AG04449 (cell line): ENCODE measurements at places on chromosomes 1 and 21.

GRCh38 chr1:111620441-111620971 is 917 bp downstream of the RAP1A start:
- no peak for DNase-seq

DNA sequence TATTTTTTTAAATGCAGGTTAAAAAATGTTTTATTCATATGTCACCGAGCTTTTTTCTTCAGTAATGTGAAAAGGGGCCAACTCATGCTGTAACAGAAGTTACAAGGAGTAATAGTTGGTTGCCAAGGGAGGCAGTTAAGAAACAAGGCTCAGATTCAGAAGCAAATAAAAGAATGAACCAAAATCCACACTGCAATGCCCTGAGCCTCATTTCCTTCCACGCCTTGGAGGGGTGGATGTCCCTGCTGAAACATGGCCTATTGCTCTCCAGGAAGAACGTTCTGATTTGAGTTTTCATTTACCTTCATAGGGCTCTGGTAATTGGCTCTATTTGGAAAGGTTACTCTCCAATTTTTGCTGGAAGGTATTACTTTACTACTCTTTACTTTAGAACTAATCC is 24.4 kb downstream of the ALG14 start:
- no peak for DNase-seq

DNA sequence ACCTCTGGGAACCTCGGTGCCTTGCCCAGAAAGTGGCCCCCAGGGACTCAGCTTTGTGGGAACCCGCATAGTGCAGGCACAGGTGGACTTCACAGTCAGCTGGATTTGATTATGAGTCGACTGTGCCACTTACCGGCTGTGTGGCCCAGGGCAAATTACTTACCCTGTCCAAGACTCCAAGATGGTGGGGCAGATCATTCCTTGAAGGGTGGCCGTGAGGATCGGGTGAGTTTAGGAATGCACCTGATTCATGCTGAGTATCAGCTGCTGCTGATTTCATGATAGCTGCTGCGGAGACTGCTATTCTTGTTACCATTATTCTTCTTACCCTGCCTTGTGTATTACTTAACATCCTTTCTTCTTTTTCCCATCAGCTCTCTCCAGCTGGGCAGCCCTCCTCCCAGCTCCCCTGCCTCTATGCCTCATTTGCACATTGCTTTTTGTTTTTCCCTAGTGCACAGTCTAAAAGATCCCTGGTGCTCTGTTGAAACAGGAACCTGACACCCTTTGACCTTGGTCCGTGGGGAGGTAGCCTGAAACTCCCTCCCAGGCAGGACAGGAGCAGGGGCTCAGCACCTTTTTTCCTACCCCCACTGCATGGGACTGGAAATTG is 40.5 kb upstream of the FHAD1 start:
- no peak for DNase-seq

GRCh38 chr1:156669794-156670193 is 7.4 kb downstream of the NES start:
- DNase-seq, result no peak

DNA sequence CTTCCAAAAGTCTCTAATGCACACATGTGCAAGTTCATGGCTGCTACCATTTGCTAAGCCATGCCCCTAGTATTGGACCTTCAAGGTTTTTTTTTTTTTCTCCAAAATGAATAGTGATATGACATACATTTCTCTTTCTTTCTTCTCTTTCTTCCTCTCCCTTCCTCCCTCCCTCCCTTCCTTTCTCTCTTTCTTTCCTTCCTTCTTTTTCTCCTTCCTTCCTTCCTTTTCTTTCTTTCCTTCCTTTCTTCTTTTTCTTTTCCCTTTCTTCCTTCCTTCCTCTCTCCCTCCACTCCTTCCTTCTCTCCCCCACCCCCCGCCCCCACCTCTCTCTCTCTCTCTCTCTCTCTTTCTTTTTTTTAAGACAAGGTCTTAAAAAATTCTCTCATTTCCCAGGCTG is 3.4 kb upstream of the RNF187 start:
- DNase-seq, result no peak

DNA sequence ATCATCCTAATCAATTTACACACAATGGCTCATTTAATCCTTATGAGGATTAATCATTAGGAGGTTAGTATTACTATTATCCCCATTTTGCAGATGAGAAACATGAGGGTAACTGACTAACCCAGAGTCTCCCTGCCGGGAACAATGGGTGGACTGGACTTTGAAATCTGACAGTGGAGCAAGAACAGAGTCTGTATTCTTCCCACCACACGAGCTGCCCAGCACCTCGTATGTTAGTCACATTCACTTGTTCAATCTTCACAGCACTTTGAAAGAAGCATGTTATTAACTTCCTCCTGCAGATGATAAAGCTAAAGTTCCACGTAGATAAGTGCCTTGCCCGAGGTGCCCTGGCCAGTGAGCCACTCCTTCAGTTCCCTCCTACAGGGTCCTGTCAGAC is 12.4 kb downstream of the C8B start:
- no peak for DNase-seq

DNA sequence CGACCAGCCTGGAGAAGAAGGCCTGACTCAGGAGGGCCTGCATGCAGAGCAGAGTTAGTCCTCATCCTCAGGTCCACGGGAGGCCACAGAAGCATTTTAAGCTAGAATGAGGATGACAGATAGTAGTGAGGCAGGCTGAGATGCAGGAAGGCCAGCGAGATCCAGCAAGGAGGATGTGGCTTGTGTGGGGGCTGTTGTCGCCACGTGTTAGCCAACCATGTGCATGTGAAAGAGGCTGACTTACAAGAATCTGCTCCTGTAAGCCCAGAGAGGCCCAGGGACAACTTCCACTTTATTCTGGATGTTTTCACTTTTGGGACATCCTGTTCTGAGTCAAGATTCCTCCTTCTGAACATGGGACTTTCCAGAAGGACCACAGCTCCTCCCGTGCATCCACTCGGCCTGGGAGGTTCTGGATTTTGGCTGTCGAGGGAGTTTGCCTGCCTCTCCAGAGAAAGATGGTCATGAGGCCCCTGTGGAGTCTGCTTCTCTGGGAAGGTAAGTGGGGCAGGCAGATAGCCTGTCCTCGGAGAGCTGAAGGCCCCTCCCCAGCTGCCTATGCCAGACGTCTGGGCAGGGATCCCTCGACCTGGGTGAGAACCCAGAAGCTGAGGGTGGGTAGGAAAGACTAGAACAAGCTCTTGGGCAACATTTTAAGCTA is at the start of gene SLAMF8:
Gene SLAMF8 (plus strand): TSS at position 433 of the 661 bp plus-strand sequence. CDS start 26 bp downstream, at position 459.
- DNase-seq, result no peak

GRCh38 chr1:56569661-56570060 is 9.7 kb downstream of the PLPP3 start:
- DNase-seq, result no peak

DNA sequence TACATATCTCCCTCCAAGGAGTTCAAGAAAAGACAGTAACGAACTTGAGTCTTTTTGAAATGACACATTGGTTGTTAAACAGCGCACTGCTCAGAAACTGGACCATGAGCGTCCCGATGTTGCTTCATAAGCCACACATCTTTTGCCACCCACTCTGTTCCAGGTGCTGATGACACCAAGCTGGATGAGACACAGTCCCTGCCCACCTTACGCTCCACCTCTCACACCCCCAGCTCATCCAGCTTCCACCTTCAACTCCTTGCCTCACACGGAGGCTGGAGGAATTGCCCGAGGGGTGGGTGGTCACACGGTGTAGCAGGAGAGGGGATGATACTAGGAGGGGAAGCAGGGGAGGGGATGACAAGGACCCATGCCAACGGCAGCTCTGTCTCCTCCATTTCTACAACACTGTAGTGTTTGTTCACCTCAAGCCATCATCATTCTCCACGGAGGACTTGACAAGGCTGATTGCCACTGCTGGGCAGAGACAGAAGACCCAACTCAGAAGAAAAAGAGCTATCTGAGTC is 148.5 kb upstream of the TNR start:
- no peak for DNase-seq

DNA sequence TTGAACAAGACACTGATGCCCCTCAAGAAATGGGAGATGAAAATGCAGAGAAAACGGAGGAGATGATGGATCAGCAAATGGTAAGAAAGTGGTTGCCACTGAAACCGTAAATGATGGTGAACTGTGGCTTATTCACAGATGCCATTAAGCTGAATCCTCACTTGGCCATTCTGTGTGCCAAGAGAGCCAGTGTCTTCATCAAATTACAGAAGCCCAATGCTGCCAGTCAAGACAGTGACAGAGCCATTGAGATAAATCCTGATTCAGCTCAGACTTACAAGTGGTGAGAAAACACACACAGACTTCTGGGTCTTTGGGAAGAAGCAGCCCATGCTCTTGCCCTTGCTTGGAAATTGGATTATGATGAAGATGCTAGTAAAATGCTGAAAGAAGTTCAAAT is 52.5 kb downstream of the NBPF6 start:
- DNase-seq, result no peak

DNA sequence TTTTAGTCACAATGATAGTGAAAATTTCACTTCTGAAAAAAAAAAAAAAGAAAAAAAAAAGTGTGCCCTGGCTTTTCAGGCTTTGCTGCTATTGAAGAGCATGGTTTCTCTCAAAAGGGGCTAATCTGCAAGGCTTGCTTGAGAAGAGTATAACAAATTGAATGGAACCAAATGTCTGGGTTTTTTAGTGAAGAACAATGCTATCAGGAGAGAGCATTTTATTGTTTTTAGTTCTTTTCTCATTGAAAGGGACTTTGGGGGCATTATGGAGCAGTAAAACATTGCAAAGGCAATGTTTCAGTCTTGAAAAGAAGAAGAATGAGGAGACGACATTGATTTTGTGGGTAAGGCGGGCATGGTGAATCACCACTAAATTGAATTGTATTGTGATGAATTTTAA is 28.2 kb downstream of the VCAM1 start:
- DNase-seq, result no peak

- no peak for DNase-seq
Observed at GRCh38 chr1:116754198-116754977, at the start of gene CD2. CD2 (plus strand) TSS chr1:116754430; CDS start chr1:116754493, 63 bp downstream.

DNA sequence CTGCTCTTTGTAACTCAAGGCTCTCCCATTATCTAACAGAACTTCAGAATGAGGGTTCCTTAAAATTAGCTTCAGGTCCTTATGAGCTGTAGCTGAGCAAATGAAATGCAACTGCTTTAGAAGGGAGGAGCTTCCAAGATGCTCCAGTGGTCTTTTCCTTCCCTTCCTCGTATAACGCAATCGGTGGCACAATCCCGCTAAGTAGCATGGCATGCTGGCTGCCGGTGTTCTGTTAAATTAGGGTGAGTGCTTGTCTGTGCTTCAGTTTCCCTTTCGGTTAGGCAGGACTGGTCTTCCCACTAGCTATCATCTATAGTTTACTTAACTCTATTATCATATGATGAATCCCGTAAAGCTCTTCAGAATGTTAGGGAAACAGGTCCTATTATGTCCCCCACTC is 917 bp downstream of the KIAA0040 start:
- no peak for DNase-seq

DNA sequence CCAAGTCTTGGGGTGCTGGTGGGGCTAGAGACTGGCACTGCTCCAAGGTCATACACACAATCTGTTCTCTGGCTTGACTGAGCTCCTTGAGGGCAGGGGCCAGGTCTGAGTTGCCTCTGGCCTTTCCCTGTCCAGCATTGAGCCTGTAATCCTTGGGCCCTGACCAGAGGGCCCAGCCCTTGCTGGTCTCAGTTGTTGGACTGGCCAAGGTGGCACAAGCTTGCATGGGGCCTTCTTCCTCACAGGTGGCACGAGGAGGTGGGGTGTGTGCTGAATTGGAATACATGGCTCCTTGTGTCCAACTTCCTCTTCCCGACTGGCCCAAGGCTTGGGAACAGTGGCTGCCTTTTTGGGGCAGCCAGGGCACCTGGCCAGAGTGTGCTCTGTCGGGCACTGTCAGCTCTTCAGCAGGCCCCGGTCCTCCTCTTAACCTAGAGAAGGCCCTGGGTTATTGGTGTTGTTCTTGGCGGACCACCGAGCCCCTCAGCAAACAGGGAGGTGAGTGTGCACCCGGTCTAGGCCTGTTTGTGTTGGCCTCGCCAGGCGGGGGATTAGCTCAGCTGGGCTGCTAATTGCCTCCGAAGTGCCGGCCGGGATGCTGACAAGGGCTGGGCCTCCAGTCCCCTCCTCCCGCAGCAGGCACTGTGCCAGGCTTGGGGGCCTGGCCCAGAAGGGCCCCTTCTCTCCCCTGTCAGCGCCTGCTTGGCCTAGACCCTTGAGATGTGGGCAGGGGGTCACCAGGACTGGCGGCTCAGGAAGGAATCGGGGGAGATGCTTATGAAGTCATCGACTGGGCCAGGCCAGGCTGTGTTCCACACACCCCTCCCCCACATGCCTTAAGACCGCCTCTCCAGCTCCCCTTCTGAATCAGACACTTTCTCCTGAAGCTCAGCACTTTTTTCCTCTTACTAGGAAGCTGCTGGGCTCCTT is 28.5 kb downstream of the WNT4 start:
- DNase-seq, result no peak

GRCh38 chr1:234891427-234891826 is 237.2 kb downstream of the TOMM20 start:
- DNase-seq, result no peak
